ENCODE measurements at places on chromosomes 12 and 14. TPM values are rescaled to one million over a fixed set of nuclear protein-coding genes. Genes with fewer than 3 reads are reported as not detected.

The RPS6KL1 gene
- 1.7 TPM for total RNA-seq

The CD9 gene
- total RNA-seq: 470 TPM

The EGLN3 gene
- total RNA-seq: 9.0 TPM

The SVOP gene
- total RNA-seq: not detected

The RFX4 gene
- not detected for total RNA-seq

The ITGB7 gene
- 1.8 TPM for total RNA-seq

The SERPINA10 gene
- total RNA-seq: not detected

The AICDA gene
- total RNA-seq: not detected

The SLC17A8 gene
- not detected for total RNA-seq

The PRPH gene
- 2.6 TPM for total RNA-seq

The ABCC9 gene
- not detected for total RNA-seq

The TEP1 gene
- 28.1 TPM for total RNA-seq

The DAO gene
- total RNA-seq: not detected

The TTC6 gene
- not detected for total RNA-seq

The GLIPR1 gene
- total RNA-seq: 62.0 TPM

The BICDL1 gene
- total RNA-seq: 12.7 TPM

The KLRB1 gene
- not detected for total RNA-seq

The ESPL1 gene
- 6.8 TPM for total RNA-seq

The DPF3 gene
- total RNA-seq: 1.8 TPM

The DBX2 gene
- not detected for total RNA-seq

The TC2N gene
- 21.1 TPM for total RNA-seq

The FAM90A1 gene
- total RNA-seq: not detected

The OR6C70 gene
- not detected for total RNA-seq

The PSMB11 gene
- total RNA-seq: not detected

The FLRT2 gene
- total RNA-seq: 33.2 TPM

The PIWIL1 gene
- total RNA-seq: not detected

The IFNG-AS1 gene
- not detected for total RNA-seq

The DDHD1 gene
- 27.3 TPM for total RNA-seq

The ZFYVE1 gene
- 32.7 TPM for total RNA-seq
